ENCODE measurements at places on chromosomes 2 and 18. TPM values are rescaled to one million over a fixed set of nuclear protein-coding genes. Genes with fewer than 3 reads are reported as not detected.

DYTN gene
- not detected for total RNA-seq

GRCh38 chr18:54382076-54382475, 24.4 kb downstream of the C18orf54 start:
- no peak for DNase-seq

DNA sequence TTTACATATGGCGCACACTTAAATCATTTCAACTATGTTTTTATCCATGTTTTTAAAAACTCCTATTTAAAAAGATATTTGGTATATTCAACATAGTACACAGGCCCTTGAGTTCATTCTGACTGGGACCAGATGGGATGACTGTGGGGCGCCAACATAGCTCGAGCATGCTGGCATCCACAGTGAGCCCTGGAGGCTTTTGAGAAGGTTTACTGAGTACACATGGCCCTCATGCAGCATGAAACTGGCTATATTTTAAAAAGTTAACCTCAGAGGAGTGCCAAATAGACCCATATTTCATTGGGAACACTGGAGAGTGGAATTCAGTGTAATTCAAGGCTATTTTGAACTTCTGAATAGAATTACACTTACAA, 83.6 kb downstream of the CCDC85A start:
- DNase-seq: no peak

DNA sequence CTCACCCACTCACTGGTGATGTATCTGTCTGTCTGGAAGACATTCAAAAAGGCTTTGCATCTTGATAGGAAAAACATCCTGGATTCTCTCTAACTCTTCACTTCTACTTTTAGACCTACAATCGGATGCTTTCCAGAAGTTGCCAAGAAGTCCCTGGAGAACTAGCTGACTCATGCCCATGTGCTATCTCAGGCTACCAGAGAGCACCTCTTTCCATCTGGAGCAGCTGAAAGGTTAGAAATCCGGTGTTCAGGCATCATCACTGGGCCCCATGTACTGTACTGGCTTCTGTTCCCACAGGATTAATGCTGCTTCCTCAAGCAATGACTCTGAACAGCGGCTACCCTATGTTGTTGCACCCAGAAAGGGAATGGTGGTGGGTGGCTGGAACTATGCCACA, 259.0 kb downstream of the NBAS start:
- no peak for DNase-seq

GRCh38 chr2:236273126-236273525, 8.9 kb upstream of the ASB18 start:
- DNase-seq: no peak

DNA sequence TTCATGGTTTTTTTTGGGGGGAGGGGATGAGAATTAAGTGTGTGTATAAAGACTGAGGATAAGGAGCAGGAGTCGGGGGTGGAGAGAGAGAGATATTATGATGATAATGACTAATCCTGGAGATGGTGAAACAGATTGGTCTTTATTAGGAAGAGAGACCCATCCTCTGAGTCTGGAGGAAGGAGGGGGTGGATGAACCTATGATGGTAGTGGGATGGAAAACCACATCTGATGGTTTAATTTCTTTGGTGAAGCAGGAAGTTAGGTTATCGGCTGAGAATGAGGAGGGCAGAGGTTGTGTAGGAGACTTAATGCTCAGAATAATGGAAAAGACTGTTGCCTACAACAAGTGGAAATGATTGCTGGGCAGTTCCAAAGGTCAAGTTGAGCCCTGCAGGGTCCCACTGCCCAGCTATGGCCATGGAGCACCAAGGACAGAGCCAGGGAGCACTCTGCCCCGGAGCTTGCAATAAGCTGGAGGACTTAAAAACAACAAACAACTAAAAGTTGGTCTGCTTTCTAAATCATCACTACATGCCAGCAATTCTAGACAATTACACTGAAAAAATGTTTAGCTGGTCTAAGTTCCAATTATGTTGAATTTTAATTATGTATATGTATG, 7.9 kb downstream of the SLC16A14 start:
- DNase-seq: no peak

- no peak for DNase-seq
Measured at GRCh38 chr2:65103013-65103715, 26.7 kb downstream of the RAB1A start.

- DNase-seq: no peak
Measured at GRCh38 chr2:136059036-136059472, 58.9 kb downstream of the CXCR4 start.

DNA sequence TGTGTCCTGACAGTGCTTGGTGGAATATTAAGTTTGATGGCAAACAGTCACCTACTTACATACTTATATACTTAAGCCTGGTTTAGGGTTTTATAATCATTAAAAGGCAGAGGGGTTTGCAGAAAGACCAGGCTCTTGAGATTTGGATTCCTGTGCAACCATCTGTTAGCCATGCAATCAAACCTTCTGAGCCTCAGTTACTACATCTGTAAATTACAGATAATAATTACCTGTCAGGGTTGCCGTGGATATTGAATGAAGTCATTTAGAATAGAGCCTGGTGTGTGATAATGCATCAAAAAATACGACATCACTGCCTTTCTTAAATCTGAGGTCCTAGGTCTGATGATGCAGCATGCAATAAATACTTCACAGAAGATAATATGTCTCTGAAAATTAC, 152.9 kb downstream of the ARHGAP28 start:
- DNase-seq: no peak

GRCh38 chr2:30545875-30546274, 98.8 kb downstream of the LCLAT1 start:
- DNase-seq: no peak

GRCh38 chr2:20657522-20658235, 6.8 kb upstream of the HS1BP3 start:
- DNase-seq: no peak

DNA sequence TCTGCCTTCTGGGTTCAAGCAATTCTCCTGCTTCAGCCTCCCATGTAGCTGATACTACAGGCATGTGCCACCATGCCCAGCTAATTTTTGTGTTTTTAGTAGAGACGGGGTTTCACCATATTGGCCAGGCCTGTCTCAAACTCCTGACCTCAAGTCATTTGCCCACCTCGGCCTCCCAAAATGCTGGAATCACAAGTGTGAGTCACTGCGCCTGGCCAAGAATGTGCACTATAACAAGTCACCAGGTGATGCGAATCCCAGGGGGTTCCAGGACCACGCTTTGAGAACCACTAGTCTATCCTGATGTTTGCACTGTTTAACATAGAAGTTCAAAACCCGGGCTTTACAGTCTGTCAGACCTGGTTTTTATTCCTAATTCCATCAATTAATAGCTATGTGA, 144.8 kb downstream of the SUCLG1 start:
- DNase-seq: no peak

DNA sequence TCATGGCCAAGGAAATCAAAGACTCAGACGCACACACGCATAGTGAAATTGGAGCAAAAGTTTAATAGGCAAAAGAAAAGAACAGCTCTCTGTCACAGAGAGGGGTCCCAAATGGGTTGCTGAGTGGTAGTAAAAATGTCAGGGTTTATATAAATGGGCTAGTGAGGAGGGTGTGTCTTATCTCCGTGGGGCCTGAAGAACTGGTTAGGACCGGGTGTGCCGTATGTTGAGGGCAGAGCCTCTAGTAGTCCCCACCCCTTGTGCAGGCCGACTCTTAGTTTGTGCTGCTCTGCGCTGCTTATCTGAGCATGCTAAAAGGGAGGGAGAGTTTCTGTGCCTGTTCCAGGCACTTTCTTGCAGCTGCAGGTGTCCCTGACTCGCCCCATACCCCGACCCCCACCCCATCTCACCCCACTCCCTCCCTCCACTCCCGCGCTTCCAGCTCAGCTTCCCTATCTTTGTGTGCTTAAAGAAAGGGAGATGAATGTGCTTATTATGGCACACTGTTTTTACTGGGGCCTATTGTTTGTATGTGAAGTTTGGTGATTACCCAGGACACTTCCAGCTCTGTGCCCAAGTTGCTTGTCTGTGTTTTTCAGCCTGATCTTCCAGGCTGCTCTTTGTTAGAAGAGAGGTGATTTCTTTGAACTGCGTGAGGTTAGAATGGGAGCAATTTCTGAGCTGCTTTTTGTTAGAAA, 167.4 kb downstream of the SPAG16 start:
- DNase-seq: no peak

DNA sequence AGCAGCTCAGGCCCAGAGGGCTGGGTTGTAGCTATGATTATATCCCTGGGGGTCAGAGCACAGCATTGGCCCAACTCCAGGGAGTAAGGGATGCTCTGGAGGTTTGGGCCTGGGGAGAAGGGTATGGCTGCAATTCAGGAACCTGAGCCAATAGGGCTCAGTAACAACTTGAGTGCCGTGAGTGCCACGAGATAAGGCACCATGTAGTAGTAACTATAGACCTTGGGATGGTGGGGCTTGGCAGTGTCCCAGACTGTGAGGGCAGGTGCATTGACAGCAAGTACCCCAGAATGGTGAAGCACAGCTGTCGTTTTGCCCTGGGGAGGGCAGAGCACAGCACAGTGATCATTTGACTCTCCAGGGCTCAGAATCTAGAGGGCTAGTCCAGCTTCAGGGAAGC, 45.1 kb upstream of the ZNF396 start:
- no peak for DNase-seq
